ENCODE measurements at places on chromosomes 2 and 18. TPM values are rescaled to one million over a fixed set of nuclear protein-coding genes. Genes with fewer than 3 reads are reported as not detected.

Gene PLGLB2
- total RNA-seq = 1.3 TPM

Gene UCN
- not detected for total RNA-seq

Gene PTPRN
- total RNA-seq = 0.52 TPM

Gene NMS
- total RNA-seq = not detected

Gene LYG2
- total RNA-seq = not detected

Gene SLC19A3
- 4.0 TPM for total RNA-seq

Gene ABHD3
- total RNA-seq = 15.7 TPM

Gene COLEC11
- total RNA-seq = not detected

Gene SNTG2
- not detected for total RNA-seq

Gene MITD1
- 25.8 TPM for total RNA-seq

Gene B3GNT7
- 4.0 TPM for total RNA-seq

Gene TNS1
- 36.1 TPM for total RNA-seq

Gene PXDN
- 243 TPM for total RNA-seq

Gene CCDC150
- total RNA-seq = 3.2 TPM

Gene EDAR
- 0.05 TPM for total RNA-seq

Gene FSHR
- 0.05 TPM for total RNA-seq

Gene LINC00305
- total RNA-seq = not detected

Gene ASTL
- not detected for total RNA-seq

Gene HOXD13
- total RNA-seq = not detected

Gene CRIM1
- total RNA-seq = 669 TPM

Gene SYT4
- not detected for total RNA-seq

Gene HAAO
- total RNA-seq = 1.2 TPM

Gene ITGA4
- total RNA-seq = 7.7 TPM

Gene VSNL1
- total RNA-seq = 0.05 TPM

Gene CCDC68
- 5.5 TPM for total RNA-seq

Gene FAM237A
- total RNA-seq = not detected

Gene IGFBP2
- 42.6 TPM for total RNA-seq

Gene STK36
- total RNA-seq = 9.2 TPM

Gene RFX8
- total RNA-seq = not detected

Gene CNRIP1
- total RNA-seq = 1.6 TPM

Gene GATA6
- total RNA-seq = 0.35 TPM

Gene AQP12A
- not detected for total RNA-seq

Gene EVX2
- total RNA-seq = not detected

Gene COL4A3
- 30.8 TPM for total RNA-seq

Gene TFCP2L1
- total RNA-seq = 16.1 TPM

Gene OTOF
- total RNA-seq = under 0.01 TPM

Gene ABHD1
- not detected for total RNA-seq

Gene SMPD4
- total RNA-seq = 29.6 TPM

Gene DCDC2C
- not detected for total RNA-seq

Gene ZSWIM2
- not detected for total RNA-seq

Gene RNF138
- total RNA-seq = 18.3 TPM
